ENCODE measurements at places on chromosomes 3 and 15.
A peak's percentile ranks its signal among the peaks of the same experiment; 100 is the strongest.

GRCh38 chr3:71384388-71384787 lies 199.1 kb downstream of the FOXP1 start:
- DNase-seq = no peak

DNA sequence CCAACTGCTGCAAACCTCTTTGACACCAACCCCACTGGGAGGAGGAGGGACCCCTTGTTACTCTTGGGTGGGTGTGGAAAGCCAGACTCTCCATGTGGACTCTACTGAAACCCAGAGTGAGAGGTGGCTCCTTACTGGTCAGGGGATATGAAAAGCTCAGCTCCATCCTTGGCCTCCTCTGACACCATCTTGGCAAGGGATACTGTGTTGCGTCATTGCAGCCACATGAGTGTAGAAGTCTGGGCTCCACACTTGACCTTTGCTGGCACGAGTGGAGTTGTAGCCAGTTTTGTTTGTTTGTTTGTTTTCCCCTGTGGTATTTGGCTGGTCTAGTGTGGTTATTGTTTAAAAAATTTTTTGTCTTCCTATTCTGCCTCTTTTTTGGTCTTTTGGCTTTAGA lies 289.1 kb downstream of the GAP43 start:
- DNase-seq = no peak

DNA sequence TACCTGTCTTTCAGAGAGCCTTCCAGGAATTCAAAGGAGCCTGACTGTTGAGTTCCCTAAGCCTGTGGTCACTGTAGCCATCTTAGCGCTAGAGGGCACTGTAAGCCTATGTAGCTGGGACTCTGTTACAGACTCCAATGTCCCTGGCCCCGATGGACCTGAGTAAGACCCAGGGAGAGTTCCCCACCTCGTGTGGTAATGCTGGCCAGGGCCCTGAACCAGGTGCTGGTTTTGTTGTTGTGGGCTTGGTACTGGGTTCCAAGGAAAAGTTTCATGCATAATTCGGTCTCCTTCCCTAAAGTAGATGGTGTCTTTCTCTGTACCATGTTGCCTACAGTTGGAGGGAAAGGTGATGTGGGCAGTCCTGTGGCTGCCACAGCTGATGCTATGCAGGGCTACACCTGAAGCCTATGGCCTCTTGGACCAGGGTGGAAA lies 32.4 kb downstream of the CDAN1 start:
- peak; percentile 37 for DNase-seq

GRCh38 chr3:64559588-64559987 lies 128.2 kb downstream of the ADAMTS9 start:
- no peak for DNase-seq

DNA sequence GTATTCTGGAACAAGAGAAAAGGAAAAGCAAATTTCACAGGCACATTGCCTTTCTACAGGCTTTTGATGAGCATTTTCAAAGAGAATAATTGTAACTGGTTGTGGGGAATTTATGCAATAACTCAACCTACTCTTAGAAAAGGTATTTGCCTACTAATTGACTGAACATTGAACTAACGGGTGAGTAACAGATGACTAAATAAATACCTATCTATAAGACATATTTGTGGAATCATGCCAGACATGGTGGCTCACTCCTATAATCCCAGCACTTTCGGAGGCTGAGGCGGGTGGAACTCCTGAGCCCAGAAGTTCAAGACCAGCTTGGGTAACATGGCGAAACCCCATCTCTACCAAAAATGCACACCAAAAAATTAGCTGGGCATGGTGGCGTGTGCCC lies 367.7 kb downstream of the CGGBP1 start:
- DNase-seq = no peak

- no peak for DNase-seq
Observed at GRCh38 chr3:195031574-195032003, 239.4 kb downstream of the XXYLT1 start.

GRCh38 chr3:87270908-87271700 lies 5.3 kb downstream of the POU1F1 start:
- no peak for DNase-seq

DNA sequence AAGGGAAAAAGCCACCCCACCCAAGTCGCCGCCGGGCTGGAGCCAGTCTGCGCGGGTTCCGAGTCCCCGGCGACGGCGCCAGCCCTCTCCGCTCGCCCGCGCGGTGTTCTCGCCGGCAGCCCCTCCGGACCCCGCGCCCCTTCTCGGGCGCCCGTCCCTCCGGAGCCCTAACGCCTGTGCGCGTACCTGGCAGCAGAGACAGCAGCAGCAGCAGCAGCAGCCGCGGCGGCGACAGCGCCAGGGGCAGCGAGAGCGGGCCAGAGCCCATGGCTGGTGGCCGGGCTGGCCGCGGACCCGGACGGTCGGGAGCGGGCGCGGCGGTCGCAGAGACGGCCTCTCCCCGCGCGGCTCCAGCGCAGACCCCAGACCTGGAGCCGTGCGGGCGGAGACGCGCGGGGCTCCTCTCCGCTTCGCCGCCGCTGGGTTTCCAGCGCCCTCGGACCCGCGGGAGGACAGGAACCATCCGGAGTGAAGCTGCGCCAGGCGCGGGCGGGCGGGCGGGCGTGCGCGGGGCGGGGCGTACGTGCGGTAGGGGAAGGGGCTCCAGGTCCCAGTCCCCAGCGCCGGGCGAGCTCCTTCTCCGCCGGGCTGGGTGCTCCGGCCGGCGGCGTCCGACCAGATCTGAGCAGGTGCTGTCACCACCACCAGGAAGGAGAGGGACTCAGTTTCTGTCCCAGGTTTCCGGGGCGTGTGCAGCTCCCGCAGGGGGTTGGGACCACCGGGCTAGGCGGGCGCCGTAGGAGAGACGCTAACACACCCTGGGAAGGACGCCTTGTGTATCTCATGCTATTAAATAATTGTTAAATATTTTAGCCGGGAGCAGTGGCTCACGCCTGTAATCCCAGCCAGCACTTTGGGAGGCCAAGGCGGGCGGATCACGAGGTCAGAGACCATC lies at the start of gene CHRNA3:
Gene CHRNA3, minus strand, starts transcription at position 470 of the 895 bp plus-strand sequence. Its CDS starts 202 bp downstream, at position 268.
- DNase-seq = no peak

DNA sequence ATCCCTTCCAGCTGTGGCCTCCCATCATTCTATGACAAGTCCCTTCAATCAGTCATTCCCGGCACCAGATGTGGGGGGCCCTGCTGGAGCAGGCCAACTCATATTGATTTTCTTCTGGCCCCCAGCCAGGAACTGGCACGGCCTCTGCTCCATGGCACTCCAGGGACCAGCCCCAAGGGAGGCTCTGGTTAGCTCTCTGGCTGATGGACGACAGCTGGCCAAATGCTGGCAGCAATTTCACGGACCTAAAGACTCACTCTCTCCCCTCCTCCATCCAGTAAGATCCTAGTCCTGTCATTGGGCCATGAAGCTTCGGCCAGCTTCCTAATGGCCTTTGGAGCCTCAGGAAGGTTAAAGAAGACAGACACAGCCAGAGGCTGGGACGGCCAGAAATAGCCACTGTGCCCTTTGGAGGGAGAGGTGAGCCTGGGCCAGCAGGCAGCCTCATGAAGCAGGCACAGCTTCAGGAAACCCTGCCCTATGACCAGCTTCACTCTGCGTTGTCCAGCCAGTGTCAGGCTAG lies 131.0 kb downstream of the MEX3B start:
- DNase-seq = no peak

DNA sequence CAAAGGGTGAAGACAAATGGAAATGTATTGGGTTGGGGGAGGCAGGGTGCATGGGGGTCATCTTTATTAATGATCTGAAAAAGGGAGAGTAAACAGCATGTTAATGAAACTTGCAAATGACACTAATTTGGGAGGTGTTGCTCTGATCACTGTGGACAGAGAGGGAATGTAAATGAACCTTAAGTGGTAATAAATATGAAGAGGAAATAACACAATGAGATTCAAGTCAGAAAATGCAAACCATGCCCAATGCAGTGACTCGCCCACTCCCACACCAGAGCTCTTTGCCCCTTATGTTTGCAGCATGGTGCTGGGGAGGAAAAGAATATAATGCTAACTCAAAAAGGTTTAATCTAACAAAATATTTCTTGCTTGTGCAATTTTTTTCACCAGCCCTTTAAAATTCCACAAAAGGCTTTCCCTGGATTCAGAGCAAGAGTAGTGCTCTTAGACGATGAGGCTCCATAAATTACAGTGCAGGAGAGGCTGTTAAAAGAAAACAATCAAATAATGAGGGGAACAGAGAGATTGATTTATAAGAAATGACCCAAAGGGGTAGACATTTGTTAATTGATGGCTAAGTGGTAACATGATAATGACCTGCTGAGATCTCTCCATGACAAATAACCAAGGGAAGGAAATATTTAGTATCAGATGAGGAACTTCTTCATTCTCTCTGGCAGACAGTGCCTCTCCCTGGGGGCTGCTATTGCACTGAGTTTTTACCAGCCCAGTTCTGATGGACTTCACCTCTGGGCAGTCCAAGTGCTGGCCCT lies 210.0 kb upstream of the PPP2R3A start:
- no peak for DNase-seq

- no peak for DNase-seq
Observed at GRCh38 chr3:155512867-155513261, 219.4 kb upstream of the STRIT1 start.

- DNase-seq = no peak
Observed at GRCh38 chr3:154981664-154982063, 98.5 kb upstream of the MME start.

DNA sequence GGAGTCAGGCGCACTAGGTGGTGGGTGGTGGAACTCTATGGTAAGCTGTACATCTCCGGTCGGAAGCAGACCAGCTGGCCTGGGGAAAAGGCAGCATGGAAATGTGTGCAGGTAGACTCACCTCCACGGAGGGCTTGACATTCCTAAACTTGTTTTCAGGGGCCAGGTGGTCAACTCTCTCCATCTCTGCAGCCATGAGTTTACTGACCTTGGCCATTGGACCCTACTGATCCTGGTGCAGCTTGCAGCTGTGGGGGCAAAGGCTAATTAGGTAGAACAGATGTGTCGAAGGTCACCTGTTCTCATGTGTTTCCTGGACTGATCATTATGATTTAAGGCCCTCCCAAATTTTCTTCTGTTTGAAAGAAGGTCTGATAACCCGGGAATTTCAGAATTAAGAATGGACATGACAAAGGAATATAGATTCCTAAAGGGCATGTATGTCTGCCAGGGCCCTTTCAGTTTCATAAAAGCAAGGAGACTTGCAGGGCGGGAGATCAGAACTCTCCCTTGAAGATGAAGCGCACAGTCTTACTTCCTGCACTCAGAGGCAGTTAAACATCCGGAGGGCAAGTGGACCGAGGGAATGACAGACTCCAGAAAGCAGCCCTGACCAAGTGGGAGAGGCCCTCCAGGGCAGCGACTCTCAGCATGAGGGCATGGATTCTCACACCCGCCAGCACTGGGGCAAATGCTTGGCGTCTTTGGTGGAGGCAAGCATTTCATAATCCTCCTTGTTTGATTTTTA lies 56.1 kb upstream of the CMTM7 start:
- DNase-seq = no peak

- no peak for DNase-seq
Observed at GRCh38 chr15:68241088-68241935, 11.8 kb upstream of the CLN6 start.

- DNase-seq = no peak
Observed at GRCh38 chr3:60844256-60844655, 407.0 kb downstream of the FHIT start.

DNA sequence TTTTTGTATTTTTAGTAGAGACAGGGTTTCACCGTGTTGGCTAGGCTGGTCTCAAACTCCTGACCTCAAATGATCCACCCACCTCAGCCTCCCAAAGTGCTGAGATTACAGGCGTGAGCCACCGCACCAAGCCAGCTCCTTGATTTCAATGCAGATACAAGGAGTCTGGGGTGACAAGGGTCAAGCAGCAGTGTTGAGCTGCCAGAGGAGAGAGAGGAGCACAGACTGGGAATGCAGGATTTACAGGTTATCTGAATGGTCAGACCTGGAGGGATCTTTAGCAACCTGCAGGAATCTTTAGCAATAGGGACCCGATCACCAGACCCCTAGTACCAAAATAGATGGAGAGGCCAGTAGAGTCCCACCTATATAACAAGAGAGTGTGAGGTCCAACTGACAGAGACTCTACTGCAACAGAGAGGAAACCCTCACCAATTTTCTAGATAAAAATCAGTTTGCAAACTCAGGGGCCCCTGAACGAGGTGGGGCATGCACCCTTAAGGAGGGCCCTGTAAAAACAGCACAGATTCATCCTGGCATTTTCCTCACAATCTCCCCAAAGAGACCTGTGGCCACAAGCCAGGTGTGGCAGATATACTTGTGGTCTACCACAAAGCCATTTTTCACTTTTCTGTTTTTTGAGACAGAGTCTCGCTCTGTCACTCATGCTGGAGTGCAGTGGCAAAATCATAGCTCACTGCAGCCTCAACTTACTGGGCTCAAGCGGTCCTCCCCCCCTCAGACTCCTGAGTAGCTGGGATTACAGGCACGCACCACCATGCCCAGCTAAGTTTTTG lies 10.7 kb upstream of the SHISA5 start:
- DNase-seq = no peak

DNA sequence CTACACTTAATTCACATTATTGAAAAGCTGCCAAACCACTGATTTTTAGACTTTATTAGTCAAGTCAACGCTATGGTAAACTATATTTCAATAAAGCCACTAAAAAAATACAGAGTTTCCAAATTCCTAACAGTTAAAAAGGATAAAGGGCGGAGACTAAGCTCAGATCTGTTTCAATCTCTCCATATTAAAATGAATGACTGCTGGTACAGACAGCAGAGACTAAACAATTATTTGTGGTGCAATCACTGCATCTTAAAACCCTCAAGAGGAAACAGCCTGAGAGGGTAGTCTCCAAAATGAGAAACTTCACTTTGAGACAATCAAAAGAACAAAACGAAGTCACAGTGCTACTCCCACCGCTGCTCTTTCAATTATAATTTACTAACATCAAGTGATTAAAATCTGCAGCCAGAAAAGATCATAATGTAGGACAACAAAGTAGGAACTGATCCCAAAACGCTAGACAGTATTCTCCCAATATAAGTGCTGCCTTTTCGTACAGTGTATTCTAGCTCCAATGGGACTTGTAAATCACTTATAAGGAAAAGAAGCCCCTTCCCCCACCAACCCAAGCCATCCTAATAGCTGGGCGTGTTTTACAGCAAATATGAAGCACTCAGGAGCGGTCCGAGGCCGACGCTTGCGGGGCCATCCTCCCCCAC lies 1.2 kb downstream of the UBP1 start:
- no peak for DNase-seq

DNA sequence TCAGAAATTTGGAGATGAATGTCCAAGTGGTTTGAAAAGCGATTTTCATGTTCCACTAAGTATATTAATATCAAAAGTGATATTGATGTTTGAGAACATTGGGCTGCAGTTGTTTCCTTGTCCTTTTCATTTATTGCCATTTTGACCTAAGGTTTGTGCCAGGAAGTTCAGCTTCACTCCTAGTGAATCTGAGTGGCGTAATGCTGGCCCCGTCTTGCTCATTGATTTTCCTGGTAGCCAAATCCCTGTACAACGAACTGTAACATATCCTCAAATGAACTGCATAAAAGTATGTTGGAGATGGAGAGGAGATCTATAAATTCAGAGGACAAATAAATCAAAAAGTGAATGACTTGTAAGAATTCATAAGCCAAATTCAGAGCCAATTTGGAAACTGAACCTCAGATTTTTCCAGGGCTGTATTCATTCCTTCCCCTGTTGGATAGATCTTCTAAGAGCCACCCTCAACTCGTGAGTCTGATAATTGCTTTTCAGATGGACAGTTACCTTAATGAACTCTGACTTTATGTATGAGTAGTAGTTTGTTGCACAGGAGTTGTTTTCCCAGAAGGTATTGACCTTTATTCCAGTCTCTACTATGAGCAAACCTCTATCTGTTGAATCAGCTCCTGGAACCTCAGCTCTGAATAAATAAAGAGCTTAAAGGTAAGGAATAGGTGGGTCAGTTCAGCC lies 72.8 kb downstream of the ITPR1 start:
- no peak for DNase-seq

All from T-helper 1 cell (primary cell).